Lung microvascular endothelial cell (primary cell): ENCODE measurements at places on chromosomes 3 and 15. TPM values are rescaled to one million over a fixed set of nuclear protein-coding genes. Genes with fewer than 3 reads are reported as not detected.

DNA sequence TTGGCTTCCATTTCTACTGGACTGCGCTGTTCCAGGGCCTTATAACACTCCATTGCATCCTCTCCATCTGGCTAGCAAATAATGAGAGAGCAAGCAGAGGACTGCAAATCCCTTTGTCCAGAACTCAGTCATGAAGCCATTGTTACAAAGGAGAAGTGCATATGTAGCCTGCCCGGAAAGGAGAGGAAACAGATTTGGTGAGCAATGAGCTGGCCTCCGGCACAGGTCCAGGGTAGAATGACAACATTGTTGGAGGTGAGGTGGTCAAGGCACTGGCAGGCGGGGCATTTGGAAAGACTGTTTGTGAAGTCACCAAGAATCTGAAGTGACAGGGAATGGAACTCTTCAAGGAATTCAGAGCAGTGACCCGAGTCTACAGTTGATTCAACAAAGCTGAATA is 25.0 kb upstream of the ATP1B3 start:
- DNase-seq: peak; percentile 93

GRCh38 chr3:33810545-33810944 is 12.1 kb downstream of the PDCD6IP start:
- DNase-seq: no peak

- no peak for DNase-seq
Observed at GRCh38 chr3:45261333-45262110, 35.4 kb upstream of the TMEM158 start.

GRCh38 chr3:69407908-69408307 is 22.0 kb upstream of the FRMD4B start:
- no peak for DNase-seq

GRCh38 chr3:159839561-159840379 is 148.9 kb upstream of the IL12A start:
- DNase-seq: peak; percentile 21

DNA sequence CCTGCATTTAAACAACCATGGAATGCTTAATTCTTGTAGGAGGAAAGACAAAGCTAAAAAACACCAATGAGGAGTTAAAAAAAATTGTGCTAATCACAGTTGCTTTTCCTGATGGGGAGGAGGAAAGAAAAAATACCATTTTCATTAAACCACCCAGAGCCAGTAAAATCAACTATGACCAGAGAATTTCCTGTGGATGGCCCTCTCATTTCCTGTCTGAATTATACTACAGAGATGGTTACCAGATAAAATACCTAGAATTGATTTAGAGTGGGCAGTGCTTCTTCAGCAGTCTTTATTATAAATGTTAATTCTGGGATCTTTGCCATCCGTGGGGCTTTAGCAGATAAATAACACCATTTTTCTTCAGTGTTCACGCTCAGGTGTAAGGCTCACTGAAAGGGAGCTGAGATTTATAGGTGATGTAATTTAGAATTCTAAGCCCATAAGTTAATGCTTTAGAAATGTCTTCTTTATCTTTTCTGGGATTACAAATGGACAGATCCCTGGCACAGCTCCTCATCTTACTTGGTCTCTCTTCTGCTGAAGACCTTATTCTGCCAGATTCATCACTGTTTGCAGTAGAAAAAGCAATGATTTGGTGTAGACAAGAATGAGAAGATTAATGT is 37.9 kb downstream of the RETNLB start:
- DNase-seq: peak; percentile 5

DNA sequence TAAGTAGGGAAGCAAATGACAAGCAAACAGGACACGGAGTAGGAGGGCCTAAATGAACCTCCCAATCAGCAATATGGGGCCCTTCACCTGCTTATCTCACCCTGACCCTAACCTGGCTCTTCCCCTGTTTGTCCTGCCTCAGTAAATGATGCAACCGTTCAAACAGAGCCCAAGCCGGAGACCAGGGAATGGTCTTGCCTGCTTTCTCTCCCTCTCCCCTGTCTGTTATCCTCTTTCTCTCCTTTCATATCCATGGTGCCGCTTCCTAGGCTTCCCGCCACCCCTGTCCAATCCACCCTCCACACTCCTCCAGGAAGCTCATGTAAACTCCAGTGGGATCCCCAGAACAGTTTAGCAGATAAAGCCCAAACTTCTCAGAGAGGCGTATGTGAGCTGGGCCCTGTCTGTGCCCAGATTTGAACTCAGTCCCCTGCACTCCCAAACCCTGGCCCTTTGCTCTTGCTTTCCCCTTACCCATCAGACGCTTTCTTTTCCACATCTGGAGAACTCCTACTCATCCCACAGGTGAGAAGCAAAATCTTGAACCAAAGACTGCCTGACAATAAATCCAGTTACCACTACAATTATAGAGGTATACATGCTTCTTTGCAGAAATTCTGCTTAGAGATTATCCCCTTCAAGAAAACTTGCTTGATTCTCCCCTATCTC is 45.7 kb upstream of the STT3B start:
- no peak for DNase-seq

GRCh38 chr15:81271761-81272644 is 51.9 kb downstream of the STARD5 start:
- no peak for DNase-seq

DNA sequence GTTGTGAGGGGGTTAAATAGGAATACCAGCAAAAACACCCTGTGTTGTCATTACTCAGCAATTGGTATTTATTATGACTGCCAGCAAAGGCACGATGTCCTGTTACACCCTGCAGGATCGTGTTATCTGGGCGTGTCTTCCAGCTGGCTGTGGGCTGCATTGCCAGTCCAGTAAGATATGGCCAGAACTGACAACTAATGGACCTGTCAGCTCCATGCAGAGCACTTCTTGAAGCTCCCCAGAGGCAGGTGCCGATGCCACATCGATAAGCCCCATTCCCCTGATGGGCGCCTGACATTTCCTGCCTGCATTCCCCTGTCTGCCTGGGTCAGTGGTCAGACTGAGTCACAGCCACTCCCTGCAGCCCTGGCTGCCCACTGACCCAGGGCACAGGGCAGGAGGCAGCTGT is 79.7 kb upstream of the RASGRF1 start:
- DNase-seq: no peak

GRCh38 chr3:5428607-5429516 is 241.4 kb downstream of the EDEM1 start:
- DNase-seq: peak; percentile 3

GRCh38 chr15:29636140-29636539 is 186.1 kb downstream of the TJP1 start:
- no peak for DNase-seq

- DNase-seq: no peak
Observed at GRCh38 chr15:81293728-81294515, 30.0 kb downstream of the STARD5 start.

DNA sequence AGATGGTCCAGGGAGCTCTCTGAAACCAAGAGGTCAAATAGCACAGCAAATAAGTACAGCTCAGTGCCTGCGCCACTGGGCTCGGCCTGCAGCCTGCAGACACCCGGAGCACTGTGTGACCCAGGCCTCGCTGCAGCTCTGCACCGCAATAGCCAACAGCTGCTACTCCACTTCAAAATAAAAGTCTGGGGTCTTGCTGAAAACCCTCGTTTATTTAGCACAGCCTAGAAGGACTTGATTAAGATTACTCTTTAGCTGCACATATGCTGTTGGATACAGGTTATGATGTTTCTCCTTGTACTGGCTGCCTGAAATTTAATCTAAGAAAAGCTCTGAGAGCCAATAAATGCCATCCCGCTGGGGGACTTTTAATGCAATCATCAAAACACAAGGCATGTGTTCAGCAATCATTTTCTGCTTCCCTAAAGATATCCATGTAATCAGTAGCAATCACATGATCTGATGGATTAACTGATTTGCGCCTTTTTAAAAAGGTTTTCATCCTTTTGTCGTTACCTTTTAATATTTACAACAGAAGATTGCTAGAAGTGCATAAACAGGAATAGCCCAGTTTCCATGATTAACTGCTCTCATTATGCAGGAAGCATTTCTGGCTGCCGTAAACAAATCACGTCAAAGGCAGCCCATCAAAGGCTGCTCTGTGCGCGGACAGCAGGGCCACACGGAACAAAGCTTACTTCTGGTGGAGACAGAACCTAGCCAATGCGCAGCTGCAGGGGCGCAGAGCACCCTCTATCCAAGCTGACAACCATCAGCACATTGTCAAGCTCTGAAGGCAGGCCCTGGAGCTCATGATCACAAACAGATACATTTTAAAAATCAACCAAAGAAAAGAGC is 58.8 kb downstream of the CLASP2 start:
- peak; percentile 89 for DNase-seq

- DNase-seq: no peak
Observed at GRCh38 chr15:93974804-93975481, 256.4 kb upstream of the MCTP2 start.

DNA sequence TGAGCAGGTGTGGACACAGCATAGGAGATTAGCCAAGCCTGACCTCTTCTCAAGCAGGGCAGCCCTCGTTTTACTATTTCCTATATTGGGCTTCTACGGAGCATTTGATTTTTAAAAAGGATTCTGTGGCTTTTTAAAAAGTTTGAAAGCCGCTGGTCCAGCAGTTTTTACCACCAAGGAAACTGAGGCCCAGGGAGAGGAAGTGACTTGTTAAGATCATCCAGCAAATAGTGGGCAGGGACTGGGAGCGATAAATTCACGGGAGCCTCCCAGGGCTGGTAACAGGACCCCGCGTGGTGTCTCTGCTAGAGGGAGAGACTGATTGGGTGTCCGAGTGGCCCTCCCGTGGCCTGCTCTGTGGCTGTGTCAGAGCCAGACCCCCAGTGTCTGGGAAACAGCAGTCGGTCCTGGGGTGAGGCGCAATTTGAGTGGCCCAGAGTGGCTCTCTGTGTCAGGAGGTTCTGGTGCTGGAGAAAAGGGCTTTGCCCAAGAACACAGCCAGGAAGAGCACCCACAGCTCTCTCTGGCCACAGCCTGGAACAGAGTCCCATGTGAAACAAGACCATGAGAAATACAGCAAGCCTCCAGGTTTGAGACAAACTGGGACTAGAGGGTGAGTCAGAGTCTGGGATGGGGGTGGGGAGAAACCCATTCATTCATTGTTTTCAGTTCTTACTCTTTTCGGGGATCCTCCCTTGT is 4.2 kb downstream of the FURIN start:
- peak; percentile 36 for DNase-seq

DNA sequence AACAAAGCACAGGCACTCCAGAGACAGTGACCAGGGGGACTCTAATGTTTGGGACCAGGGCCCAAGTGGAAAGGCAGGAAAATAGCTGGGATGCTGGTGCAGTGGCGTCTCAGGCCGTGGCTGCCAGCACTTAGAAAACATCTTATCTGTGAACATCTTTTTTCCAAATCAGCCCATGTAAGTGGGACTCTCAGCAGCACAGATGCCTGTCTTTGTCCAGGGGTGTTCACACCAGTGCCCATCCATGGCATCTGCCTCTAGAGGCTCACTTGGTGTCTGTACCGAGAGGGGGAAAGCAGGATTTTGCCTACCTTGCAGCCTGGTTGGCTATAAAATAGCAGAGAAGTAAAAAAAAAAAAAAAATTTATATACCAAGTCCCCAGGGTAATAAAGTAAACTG is 26.7 kb downstream of the SLC12A8 start:
- DNase-seq: no peak

DNA sequence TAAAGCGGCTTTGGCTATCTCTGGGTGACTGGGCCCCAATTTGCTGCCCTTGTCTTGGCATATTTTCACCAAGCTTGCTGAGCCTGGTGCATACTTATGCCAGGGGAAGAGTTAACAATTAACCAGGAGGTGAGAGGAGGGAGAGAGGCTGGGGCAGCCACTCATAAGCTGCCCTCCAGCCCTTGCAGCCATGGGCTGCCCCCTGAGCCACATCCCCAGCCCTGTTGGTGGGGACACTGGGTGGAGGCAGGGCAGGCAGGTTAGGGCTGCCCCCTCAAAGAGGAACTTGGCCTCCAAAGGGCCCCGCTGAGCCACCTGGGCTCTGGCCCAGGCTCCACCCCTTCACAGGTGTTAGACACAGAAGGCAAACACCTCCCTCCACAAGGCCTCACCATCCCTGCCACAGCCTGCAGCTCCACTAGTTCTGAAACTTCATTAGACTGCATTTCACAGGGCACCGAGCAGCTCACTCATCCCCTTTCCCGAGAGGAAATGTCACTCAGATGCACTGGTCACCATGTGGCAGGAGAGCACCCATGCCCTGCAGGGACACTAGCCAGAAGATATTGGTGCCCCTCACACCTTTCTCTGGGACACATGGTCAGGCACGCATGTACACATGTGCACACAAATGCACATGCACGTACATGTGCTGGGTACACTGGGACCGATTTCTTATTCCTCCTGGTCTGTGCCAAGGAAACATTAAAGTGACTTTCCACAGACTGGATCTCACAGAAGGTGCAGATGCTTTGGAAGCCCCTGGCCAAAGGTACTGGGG is 20.2 kb downstream of the AMOTL2 start:
- DNase-seq: no peak

DNA sequence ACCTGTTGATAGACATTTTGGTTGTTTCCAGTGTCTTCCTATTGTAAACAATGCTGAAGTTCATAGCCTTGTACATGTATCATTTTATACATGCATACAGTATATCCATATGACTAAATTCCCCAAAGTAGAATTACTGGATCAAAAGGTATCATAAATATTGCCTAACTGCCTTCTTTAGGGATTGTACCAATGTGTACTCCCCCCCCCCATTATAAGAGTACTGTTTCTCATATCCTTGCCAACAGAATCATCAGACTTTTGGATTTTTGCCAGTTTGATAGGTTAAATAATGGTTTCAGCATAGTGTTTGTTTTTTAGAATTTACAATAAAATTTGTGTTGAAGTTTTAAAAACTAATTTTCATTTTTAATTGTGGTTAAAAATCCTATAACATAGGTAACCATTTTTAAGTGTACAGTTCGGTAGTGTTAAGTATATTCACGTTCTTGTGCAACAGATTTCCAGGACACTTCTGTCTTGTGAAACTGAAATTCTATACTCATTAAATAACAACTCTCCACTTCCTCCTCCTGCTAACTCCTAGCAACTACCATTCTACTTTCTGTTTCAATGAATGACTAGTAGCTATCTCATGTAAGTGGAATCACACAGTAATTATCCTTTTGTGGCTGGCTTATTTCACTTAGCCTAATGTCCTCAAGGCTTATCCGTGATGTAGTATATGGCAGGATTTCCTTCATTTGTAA is 30.8 kb upstream of the MAP3K13 start:
- DNase-seq: peak; percentile 57

DNA sequence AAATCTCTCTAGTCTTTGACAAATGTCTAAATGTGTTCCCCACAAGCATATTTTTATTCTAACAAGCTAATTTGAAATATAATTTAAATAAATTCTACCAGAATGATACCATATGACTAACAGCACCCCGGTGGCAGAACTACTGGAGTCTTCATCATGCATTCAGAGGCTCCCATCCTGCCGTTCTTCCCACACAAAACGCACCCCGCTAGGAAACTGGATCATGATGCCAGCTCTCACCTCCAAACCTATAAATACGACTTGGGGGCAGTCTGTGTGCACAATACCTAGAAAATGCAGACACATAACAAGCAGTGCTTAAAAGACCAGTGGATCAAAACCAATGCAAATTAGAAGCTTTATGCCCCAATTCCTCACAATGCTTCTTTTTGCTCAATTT is 8.5 kb downstream of the HOMER2 start:
- DNase-seq: no peak

- DNase-seq: no peak
Observed at GRCh38 chr15:76200083-76200465, 111.2 kb downstream of the ETFA start.

- no peak for DNase-seq
Observed at GRCh38 chr3:36765104-36765503, 751 bp upstream of the DCLK3 start.

The OCA2 gene
- total RNA-seq: not detected in 2 replicates

The SYNPR gene
- not detected in 2 replicates for total RNA-seq

The PLOD2 gene
- total RNA-seq: 76.3 and 121 TPM in 2 replicates

The ULK3 gene
- total RNA-seq: 12.4 and 19.4 TPM in 2 replicates

The SLC22A13 gene
- under 0.01 TPM in 2 replicates for total RNA-seq

The LEKR1 gene
- under 0.01 and 0.60 TPM in 2 replicates for total RNA-seq

The IGDCC3 gene
- total RNA-seq: under 0.01 TPM in 1 of 2 replicates, not detected in the other

The PLCL2 gene
- 9.2 and 9.9 TPM in 2 replicates for total RNA-seq
